GM23248 (cell line): ENCODE measurements at places on chromosomes 6 and 20. TPM values are rescaled to one million over a fixed set of nuclear protein-coding genes. Genes with fewer than 3 reads are reported as not detected.

KIFC1 gene
- 14.4 and 14.5 TPM in 2 replicates for total RNA-seq

MRAP2 gene
- 0.89 and 1.3 TPM in 2 replicates for total RNA-seq

COL12A1 gene
- 1,033 and 1,064 TPM in 2 replicates for total RNA-seq

GMPR gene
- total RNA-seq, result 0.63 and 2.2 TPM in 2 replicates

DNA sequence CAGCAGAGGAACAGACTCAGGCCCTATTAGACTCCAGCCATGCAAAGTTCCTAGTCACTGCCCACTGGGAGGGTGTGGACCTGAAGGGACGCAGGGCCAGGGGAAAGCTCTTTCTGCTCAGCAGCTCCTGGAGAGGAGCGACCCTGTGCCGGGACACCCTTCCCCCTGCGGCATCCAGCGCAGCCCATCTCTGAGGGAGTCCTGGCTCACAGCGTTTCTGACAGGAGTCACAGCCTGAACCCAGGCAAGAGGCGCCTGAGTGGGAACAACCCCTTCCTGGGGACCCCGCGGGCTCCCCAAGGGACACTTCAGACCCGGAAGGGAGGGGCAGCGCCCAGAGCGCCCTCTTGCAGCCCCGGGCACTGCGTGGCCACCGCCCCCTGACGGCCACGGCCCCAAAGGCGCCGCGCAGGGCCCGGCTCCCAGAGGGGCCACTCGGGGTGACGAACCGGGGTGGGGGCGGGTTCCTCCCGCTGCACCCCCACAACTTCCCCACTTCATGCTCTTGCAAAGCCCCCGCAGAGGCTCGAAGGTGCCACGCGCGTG, 862 bp downstream of the UCKL1 start:
- DNase-seq, result peak; percentile 69
- H3K36me3 ChIP-seq, result no peaks in the 10 kb centered on the region
- peak overlapping the region; percentile 92 for H3K4me3 ChIP-seq
- peaks cover 22% of the 10 kb centered on the region for H3K4me1 ChIP-seq

- DNase-seq, result no peak
- no peak overlapping the region for H3K27ac ChIP-seq
- no peaks in the 10 kb centered on the region for H3K27me3 ChIP-seq
- H3K4me1 ChIP-seq, result no peaks in the 10 kb centered on the region
Observed at GRCh38 chr6:98782772-98783171, 51.6 kb upstream of the POU3F2 start.

DNA sequence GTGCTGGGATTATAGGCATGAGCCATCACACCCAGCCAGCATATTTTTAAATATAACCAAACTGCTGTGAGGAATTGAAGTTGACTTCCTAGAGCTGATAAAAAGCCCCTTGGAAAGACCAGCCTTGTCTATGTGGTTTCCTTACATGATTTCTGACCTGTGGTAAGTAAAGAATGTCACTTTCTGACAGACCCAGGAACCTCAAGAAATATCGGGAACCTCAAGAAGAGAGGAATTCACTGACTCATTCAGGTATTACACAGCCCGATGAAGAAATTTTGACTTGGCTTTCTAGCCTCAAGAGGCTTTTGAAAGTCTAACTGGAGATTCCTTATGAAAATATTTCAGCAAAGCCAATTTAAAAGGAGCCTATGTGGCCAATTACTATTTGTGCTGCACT, 71.8 kb downstream of the FOXF2 start:
- peaks cover 15% of the 10 kb centered on the region for H3K4me1 ChIP-seq
- DNase-seq, result peak; percentile 80
- no peak overlapping the region for H3K4me3 ChIP-seq
- H3K27ac ChIP-seq, result peak overlapping the region; percentile 20; the same call in 1 of the 2 replicates
- H3K27me3 ChIP-seq, result no peaks in the 10 kb centered on the region

- no peak for DNase-seq
- no peaks in the 10 kb centered on the region for H3K36me3 ChIP-seq
- no peak overlapping the region for H3K27ac ChIP-seq
- H3K4me1 ChIP-seq, result no peaks in the 10 kb centered on the region
- no peaks in the 10 kb centered on the region for H3K27me3 ChIP-seq
- no peak overlapping the region for H3K4me3 ChIP-seq
Observed at GRCh38 chr6:161342039-161342438, 68.2 kb upstream of the AGPAT4 start.

DNA sequence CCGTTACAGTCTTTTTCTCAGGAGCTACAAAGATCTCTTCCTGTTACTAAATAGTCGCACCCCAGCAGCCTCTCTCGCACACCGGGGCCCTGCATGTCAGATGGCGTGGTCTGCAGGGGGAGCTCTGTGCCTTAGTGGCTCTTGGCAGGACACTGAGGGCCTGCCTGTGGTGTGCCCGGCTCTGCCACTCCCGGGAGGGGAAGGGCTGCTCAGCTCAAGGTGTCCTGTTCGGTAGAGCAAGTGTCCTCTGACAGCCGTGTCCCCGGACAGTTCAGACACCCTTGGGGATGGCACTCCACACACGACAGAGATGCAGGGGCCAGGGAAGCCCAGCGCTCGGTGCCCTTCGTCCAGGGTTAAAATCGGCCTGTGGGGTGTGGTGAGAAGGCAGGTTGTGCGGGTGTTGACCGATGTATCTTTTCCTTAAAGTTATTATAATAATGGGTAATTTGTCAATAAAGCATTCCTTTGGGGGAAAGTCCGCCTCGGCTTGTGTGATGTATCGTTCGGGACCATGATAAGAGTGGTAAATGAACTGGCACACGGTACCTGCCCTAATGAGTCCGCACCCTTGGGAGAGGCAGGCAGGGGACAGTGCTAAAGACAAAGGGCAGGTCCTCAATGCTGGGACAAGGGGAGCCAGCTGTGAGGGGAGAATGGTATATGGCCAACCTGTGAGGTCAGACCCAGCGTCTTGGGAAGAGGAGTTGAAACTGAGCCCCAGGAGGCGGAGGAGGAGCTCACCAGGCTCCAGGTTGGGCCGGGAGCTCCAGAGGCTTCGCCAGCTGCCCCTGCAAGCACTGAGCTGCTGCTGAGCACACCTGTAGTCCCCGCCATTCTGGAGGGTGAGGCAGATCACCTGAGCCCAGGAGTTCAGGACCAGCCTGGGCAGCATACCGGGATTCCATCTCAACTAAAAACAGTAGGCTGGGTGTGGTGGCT, 3.6 kb upstream of the DNAJC5 start:
- H3K4me3 ChIP-seq, result no peak overlapping the region
- H3K4me1 ChIP-seq, result peaks cover 7% of the 10 kb centered on the region; the same call in 1 of the 2 replicates
- H3K27me3 ChIP-seq, result no peaks in the 10 kb centered on the region
- H3K36me3 ChIP-seq, result peaks cover 24% of the 10 kb centered on the region
- DNase-seq, result no peak

DNA sequence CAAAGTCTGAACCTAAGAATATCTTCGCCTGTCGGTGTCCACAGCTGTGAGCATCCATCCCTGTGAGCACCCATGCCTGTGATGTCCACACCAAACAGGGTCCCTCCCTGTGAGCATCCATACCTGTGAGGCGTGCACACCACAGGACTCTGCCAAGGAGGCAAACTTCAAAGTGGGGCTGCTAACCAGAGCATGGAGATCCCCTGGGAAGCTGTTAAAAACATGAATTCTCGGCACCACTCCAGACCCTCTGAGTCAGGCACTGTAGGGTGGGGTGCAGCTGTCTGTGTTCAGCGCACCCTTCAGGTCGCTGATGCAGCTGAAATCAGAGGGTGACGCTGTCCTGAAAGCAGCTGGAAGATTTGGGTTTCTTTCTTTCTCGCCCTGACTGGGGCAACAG, 85.4 kb upstream of the NXT1 start:
- H3K27me3 ChIP-seq, result no peaks in the 10 kb centered on the region
- peak; percentile 38 for DNase-seq
- no peak overlapping the region for H3K27ac ChIP-seq
- H3K4me3 ChIP-seq, result no peak overlapping the region

DNA sequence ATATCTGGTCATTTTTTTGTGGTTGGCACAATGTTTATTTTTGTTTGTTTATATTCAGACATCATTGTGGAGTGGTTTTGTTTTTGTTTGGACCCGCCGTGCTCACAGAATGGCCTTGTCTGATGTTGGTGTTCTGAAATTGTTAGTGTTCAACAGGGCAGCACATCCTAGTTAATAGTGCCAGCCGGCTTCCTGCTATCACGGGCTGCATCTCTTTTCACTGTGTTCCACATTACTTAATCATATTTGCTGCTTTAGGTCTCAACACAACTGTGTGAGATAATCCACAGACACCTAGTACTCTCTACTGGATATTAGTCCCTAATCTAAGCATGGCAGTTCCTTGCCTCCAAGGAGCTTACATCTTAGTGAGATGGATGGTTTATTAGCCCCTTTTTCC, 2.8 kb upstream of the EIF2S2 start:
- no peaks in the 10 kb centered on the region for H3K36me3 ChIP-seq
- H3K4me1 ChIP-seq, result peaks cover 2% of the 10 kb centered on the region; the same call in 1 of the 2 replicates

DNA sequence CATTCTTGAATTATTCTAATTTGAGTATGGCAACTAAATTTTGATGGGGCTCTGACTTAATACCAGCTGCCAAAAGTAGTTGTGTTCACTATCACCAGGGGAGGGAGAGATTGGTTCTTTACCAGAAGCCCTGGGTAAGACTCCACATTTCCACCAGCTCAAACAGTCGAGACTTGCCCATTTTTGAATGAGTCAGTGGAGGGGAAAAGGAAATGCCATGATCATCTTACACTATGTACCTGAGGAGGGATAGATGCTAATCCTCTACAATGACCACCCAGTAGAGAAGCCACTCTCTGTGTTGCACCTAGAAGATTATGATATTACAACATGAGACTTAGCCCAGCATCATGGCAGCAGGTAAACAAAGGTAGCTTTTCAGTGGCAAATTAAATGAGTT, 77.0 kb upstream of the SGK1 start:
- no peaks in the 10 kb centered on the region for H3K36me3 ChIP-seq
- no peaks in the 10 kb centered on the region for H3K4me1 ChIP-seq
- H3K27ac ChIP-seq, result no peak overlapping the region
- no peaks in the 10 kb centered on the region for H3K27me3 ChIP-seq
